ENCODE measurements at places on chromosomes 7 and 10. TPM values are rescaled to one million over a fixed set of nuclear protein-coding genes. Genes with fewer than 3 reads are reported as not detected.

- no peak for DNase-seq
Observed at GRCh38 chr7:36045326-36045725, 107.7 kb upstream of the EEPD1 start.

DNA sequence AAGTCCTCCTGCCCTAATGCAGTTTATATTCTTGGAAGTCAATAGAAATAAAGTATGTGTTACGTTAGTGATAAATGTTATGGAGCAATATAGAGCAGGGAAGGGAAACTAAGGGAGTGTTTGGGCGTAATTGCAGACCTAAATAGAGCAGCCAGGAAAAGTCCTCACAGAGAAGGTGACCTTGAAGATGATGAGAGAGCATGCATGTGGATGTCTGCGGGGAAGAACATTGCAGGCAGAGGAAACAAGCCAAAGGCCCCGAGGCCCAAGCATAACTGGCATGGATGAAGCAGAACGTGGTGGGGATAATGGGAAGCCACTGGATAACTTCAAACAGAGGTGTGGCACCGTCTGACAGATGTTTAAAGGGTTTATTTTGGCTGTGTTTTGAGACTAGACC is 12.5 kb downstream of the ADD3 start:
- DNase-seq = no peak

DNA sequence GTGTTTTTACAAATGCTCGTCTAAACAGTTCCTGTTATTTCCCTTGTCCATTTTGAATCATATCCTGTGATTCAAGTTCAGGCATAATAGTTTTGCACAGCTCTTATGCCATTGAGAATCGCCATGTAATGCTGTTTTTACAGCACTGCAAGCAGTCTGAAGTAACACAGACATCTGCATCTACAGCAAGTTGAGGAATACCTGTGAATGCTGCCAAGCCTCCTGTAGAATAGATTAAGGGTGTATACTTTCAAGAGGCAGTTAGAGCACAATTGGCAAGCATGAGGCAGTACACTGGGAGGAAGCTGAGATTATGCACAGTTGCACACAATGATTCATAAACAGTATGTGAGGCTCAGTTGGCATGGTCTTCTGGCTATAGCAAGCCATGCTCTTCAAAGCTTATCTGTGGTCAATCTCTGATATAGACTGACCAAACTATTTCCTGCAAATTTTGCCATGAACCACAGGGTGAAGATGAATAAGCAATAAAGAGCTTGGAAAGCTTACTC is 121.9 kb upstream of the AKR1E2 start:
- no peak for DNase-seq

GRCh38 chr7:122199171-122199570 is 55.1 kb upstream of the AASS start:
- DNase-seq = no peak

Gene DGKI
- total RNA-seq = 0.40 TPM

Gene COL26A1
- total RNA-seq = 0.09 TPM

Gene CYP26C1
- total RNA-seq = 0.23 TPM

Gene CWF19L1
- total RNA-seq = 49.8 TPM

Gene AGFG2
- 4.1 TPM for total RNA-seq

All from NCI-H460 (cell line).